ENCODE measurements at places on chromosomes 13 and 19. TPM values are rescaled to one million over a fixed set of nuclear protein-coding genes. Genes with fewer than 3 reads are reported as not detected.

The KLF12 gene
- 38.7 TPM for total RNA-seq

The GPR18 gene
- total RNA-seq: not detected

The FPR3 gene
- total RNA-seq: not detected

The MCEMP1 gene
- total RNA-seq: not detected

The SYCN gene
- not detected for total RNA-seq

The CALR3 gene
- total RNA-seq: not detected

The PRTN3 gene
- not detected for total RNA-seq

The ZNF681 gene
- total RNA-seq: 1.2 TPM

The NBEA gene
- total RNA-seq: 4.2 TPM

The ZNF101 gene
- total RNA-seq: 5.2 TPM

The C13orf42 gene
- not detected for total RNA-seq

The PCDH20 gene
- total RNA-seq: not detected

The RFPL4AL1 gene
- not detected for total RNA-seq

The LILRB4 gene
- total RNA-seq: not detected

The AMER2 gene
- not detected for total RNA-seq

The CEBPG gene
- 23.6 TPM for total RNA-seq

The SHISA7 gene
- not detected for total RNA-seq

The GPC6 gene
- total RNA-seq: 20.0 TPM

The LRP3 gene
- total RNA-seq: 34.2 TPM

The FOXO1 gene
- 12.5 TPM for total RNA-seq

The PINLYP gene
- 0.94 TPM for total RNA-seq

The HSD17B14 gene
- total RNA-seq: 0.59 TPM

The LHB gene
- not detected for total RNA-seq

The KISS1R gene
- not detected for total RNA-seq

The ATP4B gene
- total RNA-seq: not detected

The CFD gene
- 0.57 TPM for total RNA-seq

The ZNF17 gene
- 9.8 TPM for total RNA-seq

The STX10 gene
- 85.2 TPM for total RNA-seq

The CBLC gene
- total RNA-seq: not detected

The OR7C1 gene
- total RNA-seq: 0.05 TPM

The ADAMTS10 gene
- 0.83 TPM for total RNA-seq

The MAST1 gene
- total RNA-seq: 0.42 TPM

The SGCG gene
- 131 TPM for total RNA-seq

The ALKBH6 gene
- total RNA-seq: 33.9 TPM

All from myocyte (in vitro differentiated cells).